Lower leg skin (tissue), 4 donors: ENCODE measurements at places on chromosomes 5 and 9. TPM values are rescaled to one million over a fixed set of nuclear protein-coding genes. Genes with fewer than 3 reads are reported as not detected.
A peak's percentile ranks its signal among the peaks of the same experiment; 100 is the strongest.

PIP5KL1 gene
- 11.3 TPM for total RNA-seq

AQP3 gene
- 1,261 TPM for total RNA-seq

IRX2 gene
- total RNA-seq, result 70.2 TPM

ERAP2 gene
- 10.0 TPM for total RNA-seq

APBA1 gene
- 4.9 TPM for total RNA-seq

ACOT12 gene
- not detected for total RNA-seq

CMYA5 gene
- 6.4 TPM for total RNA-seq

QRFP gene
- not detected for total RNA-seq

NMUR2 gene
- not detected for total RNA-seq

SLC6A18 gene
- not detected for total RNA-seq

DNA sequence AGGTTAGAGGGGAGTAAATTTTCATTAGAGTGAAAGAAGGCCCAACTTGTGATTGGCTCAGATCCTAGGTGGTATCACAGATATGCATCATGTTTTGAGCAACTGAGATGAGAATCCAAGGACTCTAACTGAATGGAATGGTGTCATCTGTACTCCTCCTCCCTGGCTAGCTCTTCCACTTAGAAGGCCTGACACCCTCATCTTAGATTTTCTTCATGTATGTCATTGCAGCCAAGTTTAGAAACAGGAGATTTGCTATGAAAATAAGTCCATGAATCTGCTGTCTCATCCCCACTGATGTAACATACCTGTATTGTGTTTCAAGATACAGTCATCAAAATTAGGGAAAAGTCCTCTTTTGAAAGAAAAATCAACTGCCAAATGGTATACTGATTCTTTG, 54.4 kb downstream of the ITGA1 start:
- DNase-seq, result no peak

GRCh38 chr5:154077696-154078095, 38.9 kb downstream of the MFAP3 start:
- DNase-seq, result no peak

GRCh38 chr5:107301999-107302398, 368.7 kb downstream of the EFNA5 start:
- no peak for DNase-seq

DNA sequence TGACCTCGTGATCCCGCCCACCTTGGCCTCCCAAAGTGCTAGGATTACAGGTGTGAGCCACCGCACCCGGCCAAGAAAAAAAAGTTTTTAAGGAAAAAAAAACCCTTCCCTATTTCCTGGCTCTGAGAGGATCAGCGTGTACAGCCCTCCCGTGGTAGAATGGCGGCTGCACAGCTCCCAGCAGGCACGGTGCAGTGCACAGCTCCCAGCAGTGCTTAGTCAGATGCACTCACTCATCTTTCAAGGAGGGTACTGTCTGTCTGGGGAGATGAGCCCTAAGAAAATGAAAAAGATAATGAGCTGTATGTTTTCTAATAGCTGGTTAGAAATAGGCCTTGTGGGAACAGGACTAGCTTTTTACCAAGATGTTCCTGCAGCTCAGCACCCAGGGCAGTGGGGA, 36.7 kb upstream of the SLC2A8 start:
- DNase-seq, result no peak

GRCh38 chr5:26625099-26625498, 413.3 kb downstream of the CDH9 start:
- no peak for DNase-seq

- DNase-seq, result no peak
Observed at GRCh38 chr9:133654736-133655657, 18.8 kb downstream of the DBH start.

DNA sequence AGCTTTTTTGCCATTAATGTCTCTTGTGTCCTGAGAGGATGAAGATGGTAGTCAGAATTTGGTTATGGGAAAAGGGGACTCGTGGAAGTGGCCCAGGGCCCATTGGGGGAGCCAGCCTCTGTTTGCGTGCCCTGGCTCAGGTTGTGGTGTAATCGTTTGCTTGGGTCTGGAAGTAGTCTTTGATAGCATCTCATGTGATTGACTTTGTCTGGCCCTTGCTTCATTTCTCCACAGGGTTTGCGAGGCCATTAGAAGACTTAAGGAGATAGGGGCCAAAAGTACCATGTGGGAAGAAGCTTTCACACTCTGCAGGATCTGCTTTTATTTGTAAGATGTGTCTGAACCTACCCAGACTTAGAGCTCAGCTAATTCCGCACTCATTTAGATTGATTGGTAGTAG, 114.5 kb downstream of the FGF1 start:
- DNase-seq, result no peak

GRCh38 chr9:121278477-121279261, 10.7 kb downstream of the GSN start:
- DNase-seq, result peak; percentile 94

DNA sequence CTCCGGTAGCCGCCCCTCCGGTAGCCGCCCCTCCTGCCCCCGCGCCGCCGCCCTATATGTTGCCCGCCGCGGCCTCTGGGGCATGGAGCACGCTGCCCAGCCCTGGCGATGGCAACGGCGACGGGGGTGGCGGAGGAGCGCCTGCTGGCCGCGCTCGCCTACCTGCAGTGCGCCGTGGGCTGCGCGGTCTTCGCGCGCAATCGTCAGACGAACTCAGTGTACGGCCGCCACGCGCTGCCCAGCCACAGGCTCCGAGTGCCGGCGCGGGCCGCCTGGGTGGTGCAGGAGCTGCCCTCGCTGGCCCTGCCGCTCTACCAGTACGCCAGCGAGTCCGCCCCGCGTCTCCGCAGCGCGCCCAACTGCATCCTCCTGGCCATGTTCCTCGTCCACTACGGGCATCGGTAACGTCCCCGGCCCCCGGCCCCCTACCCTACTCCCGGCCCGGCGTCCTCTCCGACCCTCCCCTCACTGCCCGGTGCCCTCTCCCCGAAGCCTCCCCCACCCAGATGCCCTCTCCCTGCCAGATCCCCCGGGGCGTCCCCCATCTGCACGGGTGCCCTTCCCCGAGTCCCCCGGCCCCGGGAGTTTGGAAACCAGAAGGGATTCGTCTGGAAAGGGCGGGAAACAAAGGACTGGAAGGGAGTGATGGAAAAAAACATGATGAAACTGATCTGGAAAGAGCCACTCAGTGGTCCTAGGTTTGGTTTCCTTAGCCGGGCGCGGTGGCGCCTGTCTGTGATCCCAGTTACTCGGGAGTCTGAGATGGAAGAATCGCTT, 417 bp downstream of the SRD5A1 start:
- DNase-seq, result peak; percentile 90

GRCh38 chr5:141815051-141815795, 63.0 kb downstream of the PCDH1 start:
- DNase-seq, result no peak

- peak; percentile 56 for DNase-seq
Observed at GRCh38 chr9:75893106-75893505, 2.6 kb downstream of the PCSK5 start.

DNA sequence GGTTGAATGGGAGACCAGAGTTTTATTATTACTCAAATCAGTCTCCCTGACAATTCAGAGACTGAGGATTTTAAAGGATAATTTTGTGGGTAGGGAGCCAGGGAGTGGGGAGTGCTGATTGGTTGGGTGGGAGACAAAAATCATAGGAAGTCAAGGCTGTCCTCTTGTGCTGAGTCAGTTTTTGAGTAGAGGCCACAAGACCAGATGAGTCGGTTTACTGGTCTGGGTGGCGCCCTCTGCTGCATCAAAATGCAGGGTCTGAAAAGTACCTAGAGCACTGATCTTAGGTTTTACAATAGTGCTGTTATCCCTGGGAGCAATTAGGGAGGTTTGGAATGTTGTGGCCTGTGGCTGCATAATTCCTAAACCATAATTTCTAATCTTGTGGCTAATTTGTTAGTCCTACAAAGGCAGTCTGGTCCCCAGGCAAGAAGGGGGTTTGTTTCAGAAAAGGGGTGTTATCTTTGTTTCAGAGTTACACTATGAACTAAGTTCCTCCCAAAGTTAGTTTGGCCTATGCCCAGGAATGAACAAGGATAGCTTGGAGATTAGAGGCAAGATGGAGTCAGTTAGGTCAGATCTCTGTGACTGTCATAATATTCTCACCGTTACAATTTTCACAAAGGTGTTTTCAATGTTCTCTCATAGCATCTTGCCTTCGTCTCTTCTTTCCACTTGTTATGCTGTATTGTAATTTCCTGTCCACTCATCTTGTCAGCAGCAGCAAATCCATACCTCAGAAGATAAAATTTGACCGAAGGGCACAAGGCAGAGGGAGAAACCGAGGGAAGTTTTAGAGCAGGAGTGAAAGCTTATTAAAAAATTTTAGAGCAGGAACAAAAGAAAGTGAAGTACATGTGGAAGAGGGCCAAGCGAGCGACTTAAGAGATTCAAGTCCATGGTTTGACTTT, 59.2 kb upstream of the CLINT1 start:
- peak; percentile 88 for DNase-seq

- DNase-seq, result peak; percentile 91
Observed at GRCh38 chr5:150599917-150600511, 40.4 kb upstream of the SYNPO start.

GRCh38 chr9:38337706-38338264, 54.7 kb upstream of the ALDH1B1 start:
- DNase-seq, result no peak

GRCh38 chr9:116687074-116687753, at the start of gene TRIM32:
TRIM32 (plus strand) TSS chr9:116687305; CDS start chr9:116697743, 10,438 bp downstream.
- peak; percentile 97 for DNase-seq

DNA sequence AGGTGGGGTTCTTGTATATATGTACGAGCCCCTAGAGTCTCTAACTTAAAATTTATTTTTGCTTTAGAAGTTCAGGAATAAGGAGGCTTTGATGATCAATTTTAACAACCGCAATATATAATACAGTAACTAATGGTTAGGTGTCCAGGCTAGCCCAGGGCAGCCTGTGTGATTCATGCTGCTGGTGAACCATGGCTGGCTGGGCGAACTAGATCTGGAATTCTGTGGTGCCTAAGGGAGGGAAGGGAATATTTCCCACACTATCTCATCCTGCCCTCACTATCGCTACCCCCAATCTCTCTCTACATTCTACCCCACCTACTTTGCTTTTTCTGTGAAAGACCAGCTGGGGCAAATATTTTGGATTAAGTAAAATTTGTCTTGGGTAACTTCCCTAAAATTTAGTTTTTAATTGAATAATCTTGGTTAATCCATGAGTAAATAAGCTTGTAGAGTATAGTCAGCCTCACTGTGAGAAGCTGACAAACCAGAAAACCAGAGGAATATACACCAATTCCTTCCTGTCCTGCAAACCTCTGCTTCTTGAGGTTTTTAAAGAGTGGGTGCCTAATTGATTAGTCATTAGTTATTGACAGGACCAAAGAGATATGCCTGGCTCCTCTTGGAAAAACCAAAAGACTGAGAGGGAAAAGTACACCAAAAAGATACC, 115.1 kb upstream of the CCDC152 start:
- DNase-seq, result no peak

DNA sequence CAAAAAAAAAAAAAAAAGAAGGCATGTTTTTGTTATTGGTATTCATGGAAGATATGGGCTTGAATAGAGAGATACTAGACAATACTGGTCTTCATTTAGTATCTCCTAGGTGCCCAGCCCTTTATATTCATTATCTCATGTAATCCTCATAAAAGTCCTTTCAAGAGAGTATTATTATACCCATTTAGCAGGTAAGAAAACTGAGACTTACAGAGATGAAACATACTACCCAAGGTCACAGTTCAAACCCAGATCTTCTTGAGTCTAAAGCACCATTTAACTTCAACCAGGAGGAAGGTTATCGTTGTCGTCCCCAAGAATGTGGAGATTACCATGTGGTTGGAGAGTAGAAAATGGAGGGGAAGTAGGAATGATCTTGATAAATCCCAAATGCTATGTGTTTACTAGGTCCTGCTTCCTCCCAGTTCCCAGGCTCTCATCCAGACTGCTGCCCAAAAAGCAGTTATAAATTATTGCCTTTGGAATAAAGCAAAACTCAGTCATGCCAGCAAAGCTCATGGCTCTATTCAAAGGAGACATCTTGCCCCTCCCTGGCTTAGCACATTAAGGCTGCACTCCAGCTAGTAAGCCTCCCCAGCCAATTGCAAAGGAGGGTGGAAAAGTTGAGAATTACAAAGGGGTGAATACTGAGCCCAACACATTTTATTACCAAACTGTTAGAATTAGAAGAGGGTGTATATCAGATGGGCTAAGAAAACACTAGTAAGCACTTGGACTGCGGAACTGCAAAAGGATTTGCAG, 163.9 kb downstream of the PIK3R1 start:
- DNase-seq, result peak; percentile 52
